Activated CD4-positive, CD25-positive, alpha-beta regulatory T cell treated with anti-CD3 and anti-CD28 coated beads, Interleukin-2, amount 50 U/mL, for 16 hours (primary cell): ENCODE measurements at places on chromosomes 16 and 17.
A peak's percentile ranks its signal among the peaks of the same experiment; 100 is the strongest.

- DNase-seq: peak; percentile 20
Measured at GRCh38 chr16:31874366-31875111, 932 bp downstream of the ZNF267 start.

DNA sequence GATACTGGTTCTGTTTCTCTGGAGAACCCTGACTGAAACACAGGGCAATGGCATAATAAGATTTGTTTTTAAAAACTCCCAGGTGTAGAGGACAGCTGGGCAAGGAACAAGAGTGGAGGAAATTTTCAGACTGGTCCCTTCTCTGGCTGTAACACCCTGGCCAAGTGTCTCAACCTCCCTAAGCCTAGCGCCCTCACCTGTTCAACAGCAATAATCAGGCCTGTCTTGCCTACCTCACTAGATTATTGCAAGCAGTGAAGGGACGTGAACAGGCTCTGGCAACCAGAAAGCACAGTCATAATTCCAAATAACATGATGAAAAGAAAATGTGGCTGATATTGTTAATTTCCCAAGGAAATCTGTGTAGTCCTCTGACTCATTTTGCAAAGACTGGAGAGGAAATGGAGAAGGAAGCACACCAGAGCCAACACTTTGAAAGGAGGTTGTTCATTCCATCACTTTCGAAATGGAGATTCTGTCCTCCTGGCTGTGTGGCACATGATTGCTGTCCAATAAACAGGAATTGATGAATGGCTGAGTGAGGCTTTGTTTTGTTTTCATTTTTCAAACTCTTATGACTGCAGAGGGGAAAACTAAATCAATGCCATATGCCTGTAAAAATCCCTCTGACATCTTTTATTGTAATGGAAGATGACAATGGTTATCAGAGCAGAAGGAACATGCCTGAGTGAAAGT lies 87.5 kb upstream of the HLF start:
- no peak for DNase-seq

DNA sequence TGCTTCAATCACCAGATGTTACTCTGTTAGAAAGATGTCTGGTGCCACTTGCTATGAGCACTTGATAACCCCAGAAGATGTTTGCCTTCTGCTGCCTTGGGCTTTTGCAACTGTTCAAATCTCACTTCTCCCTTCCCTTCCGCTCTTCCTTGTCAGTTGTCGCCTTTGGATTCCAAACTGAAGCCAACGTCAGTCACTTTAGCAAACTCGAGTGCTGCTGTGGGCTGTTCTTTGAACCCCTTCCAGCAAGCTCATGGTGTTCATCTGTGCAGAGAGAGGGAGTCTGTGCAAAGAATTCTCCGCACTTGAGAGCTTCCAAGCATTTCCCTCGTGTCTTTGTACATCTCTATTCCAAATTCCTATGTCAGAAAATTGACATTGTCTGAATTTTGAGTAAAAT lies 879.4 kb downstream of the CDH11 start:
- no peak for DNase-seq

DNA sequence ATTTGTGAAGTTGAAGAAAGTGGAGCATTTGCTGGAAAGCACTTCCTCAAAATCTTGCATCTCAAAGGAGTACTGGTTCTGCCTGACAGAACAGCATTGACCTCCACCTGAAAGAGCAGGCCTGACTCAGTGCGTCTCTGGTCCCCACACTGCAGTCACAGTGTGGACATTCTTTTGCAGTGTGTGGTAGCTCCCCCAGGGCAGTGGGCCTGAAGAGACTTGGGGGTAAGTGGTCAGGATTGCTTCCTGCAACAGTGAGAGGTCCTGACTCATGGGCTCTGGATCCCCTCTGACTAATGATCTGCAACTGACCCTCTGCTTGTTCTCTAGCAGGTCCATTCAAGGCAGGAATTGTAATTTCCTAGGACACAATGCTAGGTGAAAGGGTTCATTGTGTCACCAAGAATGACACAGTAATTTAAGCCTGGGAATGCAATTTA lies 204.9 kb upstream of the KCNJ16 start:
- no peak for DNase-seq

- DNase-seq: no peak
Measured at GRCh38 chr17:61555127-61555566, 35.9 kb downstream of the NACA2 start.

GRCh38 chr17:62478424-62478879 lies at the start of gene TLK2:
TSS of gene TLK2 (plus strand) at chr17:62478825. CDS start at chr17:62481126, 2,301 bp downstream.
- DNase-seq: peak; percentile 49

DNA sequence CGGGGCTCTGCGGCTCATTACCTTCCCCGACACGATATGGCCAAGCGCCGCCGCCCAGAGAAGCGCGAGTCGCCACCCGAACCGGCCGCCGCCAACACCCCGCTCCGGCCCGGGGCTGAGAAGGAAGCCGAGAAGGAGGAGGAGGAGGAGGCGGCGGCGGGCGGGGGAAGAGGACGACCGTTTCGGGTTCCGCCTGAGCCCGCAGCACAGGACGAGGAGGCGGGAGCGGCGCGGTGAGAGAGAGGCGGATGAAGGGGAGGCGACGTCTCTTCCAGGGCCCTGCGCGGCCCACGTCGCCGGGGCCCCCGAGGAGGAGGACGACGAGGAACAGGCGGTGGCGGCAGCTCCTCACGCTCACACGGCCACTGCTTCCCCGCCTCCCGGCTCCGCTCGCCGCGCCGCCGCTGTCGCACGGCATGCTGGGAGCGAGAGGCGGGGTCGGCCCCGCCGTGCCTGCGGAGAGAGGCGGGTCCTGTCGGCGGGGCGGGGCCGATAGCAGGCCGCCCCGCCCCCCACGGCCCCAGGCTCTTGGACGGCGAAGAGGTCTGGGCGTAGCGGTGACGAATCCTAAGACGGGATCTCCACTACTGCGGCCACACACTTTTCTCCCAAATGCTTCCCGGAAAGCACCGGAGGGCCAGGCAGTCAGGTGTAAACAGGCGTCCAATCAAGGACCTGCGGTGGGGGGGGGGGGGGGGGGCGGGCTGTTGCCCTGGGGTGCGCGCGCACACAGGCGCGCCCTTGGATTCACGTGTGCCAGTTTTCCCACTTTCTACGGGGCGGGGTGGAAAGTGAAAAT lies 97.3 kb upstream of the METTL9 start:
- DNase-seq: peak; percentile 80

DNA sequence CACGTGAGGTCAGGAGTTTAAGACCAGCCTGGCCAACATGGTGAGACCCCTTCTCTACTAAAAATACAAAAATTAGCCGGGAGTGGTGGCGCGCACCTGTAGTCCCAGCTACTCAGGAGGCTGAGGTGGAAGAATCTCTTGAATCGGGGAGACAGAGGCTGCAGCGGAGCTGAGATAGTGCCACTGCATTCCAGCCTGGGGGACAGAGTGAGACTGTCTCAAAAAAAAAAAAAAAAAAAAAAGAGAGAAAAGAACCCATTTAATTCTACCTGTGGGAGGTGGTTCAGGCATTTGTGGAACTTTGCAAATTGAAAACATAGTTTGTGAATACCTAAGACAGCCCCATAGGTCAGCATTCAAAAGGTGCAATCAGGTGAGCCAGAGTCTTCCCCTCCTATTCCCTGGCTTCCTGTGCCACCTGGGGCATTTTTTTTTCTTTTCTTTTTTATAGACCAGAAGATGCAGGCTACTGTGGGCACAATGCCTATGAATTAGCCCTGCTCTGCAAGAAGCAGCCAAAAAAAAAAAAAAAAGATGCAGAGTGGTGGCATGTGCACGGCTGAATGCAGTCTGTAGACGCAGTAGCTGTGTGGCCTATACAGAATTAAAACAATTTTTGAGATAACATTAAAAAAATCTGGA lies 9.1 kb upstream of the SOCS3 start:
- DNase-seq: no peak

- DNase-seq: no peak
Measured at GRCh38 chr16:83629426-83629825, 178.4 kb upstream of the HSBP1 start.

GRCh38 chr17:49360796-49361128 lies 1.3 kb downstream of the ZNF652 start:
- DNase-seq: no peak

GRCh38 chr16:71542377-71542776 lies 16.2 kb downstream of the CHST4 start:
- peak; percentile 18 for DNase-seq

GRCh38 chr17:19986941-19987861 lies 9.6 kb upstream of the AKAP10 start:
- DNase-seq: no peak

GRCh38 chr16:3013491-3013951 lies 798 bp downstream of the CLDN9 start:
- DNase-seq: no peak
